PC-3 (cell line): ENCODE measurements at places on chromosomes 12 and 14. TPM values are rescaled to one million over a fixed set of nuclear protein-coding genes. Genes with fewer than 3 reads are reported as not detected.

KCNJ8 gene
- 0.77 and 1.0 TPM in 2 replicates for total RNA-seq

RBMS2 gene
- 10.2 and 11.5 TPM in 2 replicates for total RNA-seq

TPH2 gene
- not detected in 2 replicates for total RNA-seq

PUS7L gene
- 9.1 and 14.6 TPM in 2 replicates for total RNA-seq

CLECL1 gene
- not detected in 2 replicates for total RNA-seq

IAPP gene
- not detected in 2 replicates for total RNA-seq

PAX9 gene
- 14.3 and 14.9 TPM in 2 replicates for total RNA-seq

ZFYVE26 gene
- 20.0 and 21.1 TPM in 2 replicates for total RNA-seq

RNASE1 gene
- 0.23 and 0.51 TPM in 2 replicates for total RNA-seq

NELL2 gene
- 0.80 TPM in 1 of 2 replicates, not detected in the other for total RNA-seq

BLOC1S1 gene
- 63.5 and 90.8 TPM in 2 replicates for total RNA-seq

ERP27 gene
- total RNA-seq: not detected in 2 replicates

DNAJC22 gene
- 12.9 and 16.8 TPM in 2 replicates for total RNA-seq

CD69 gene
- total RNA-seq: 0.75 TPM in 1 of 2 replicates, not detected in the other

AQP2 gene
- not detected in 2 replicates for total RNA-seq

CNIH1 gene
- total RNA-seq: 139 and 194 TPM in 2 replicates

LIN7A gene
- total RNA-seq: not detected in 2 replicates

MMP14 gene
- 80.4 and 85.0 TPM in 2 replicates for total RNA-seq

MYO1H gene
- not detected in 2 replicates for total RNA-seq

SLC25A21 gene
- total RNA-seq: 0.87 and 1.0 TPM in 2 replicates

OTX2 gene
- total RNA-seq: not detected in 2 replicates

CNTN1 gene
- total RNA-seq: not detected in 2 replicates

CLEC1A gene
- total RNA-seq: not detected in 2 replicates

RBM19 gene
- 61.7 and 68.0 TPM in 2 replicates for total RNA-seq

DDIT3 gene
- total RNA-seq: 27.4 and 33.1 TPM in 2 replicates

HOXC11 gene
- 0.84 and 1.2 TPM in 2 replicates for total RNA-seq

CCDC85C gene
- 36.4 and 44.6 TPM in 2 replicates for total RNA-seq

SMOC1 gene
- total RNA-seq: not detected in 2 replicates

ST8SIA1 gene
- total RNA-seq: not detected in 2 replicates

B4GALNT3 gene
- 3.7 and 5.0 TPM in 2 replicates for total RNA-seq

FAM222A gene
- total RNA-seq: 11.7 and 15.3 TPM in 2 replicates

MSI1 gene
- 0.12 TPM in 1 of 2 replicates, not detected in the other for total RNA-seq

BICDL1 gene
- total RNA-seq: 3.6 and 5.8 TPM in 2 replicates

CLMN gene
- 3.5 and 3.7 TPM in 2 replicates for total RNA-seq

UNC79 gene
- total RNA-seq: not detected in 2 replicates

KRT81 gene
- total RNA-seq: 1,688 and 2,042 TPM in 2 replicates

LRTM2 gene
- not detected in 2 replicates for total RNA-seq

NPC2 gene
- total RNA-seq: 138 and 195 TPM in 2 replicates

TMCC3 gene
- 4.7 and 6.5 TPM in 2 replicates for total RNA-seq

SP1 gene
- 49.7 and 57.6 TPM in 2 replicates for total RNA-seq

BEGAIN gene
- total RNA-seq: 3.5 and 3.8 TPM in 2 replicates

SYT1 gene
- total RNA-seq: 0.12 and 0.51 TPM in 2 replicates

TRHDE gene
- total RNA-seq: 16.5 and 17.7 TPM in 2 replicates

REP15 gene
- total RNA-seq: 1.6 and 2.4 TPM in 2 replicates

FAM181A gene
- total RNA-seq: not detected in 2 replicates

TAMALIN gene
- 0.29 and 0.58 TPM in 2 replicates for total RNA-seq

EGLN3 gene
- 2.8 and 3.2 TPM in 2 replicates for total RNA-seq

LLPH gene
- 11.2 and 16.5 TPM in 2 replicates for total RNA-seq

STAT6 gene
- total RNA-seq: 20.8 and 28.4 TPM in 2 replicates

GLT1D1 gene
- not detected in 2 replicates for total RNA-seq

SERPINA3 gene
- not detected in 2 replicates for total RNA-seq
